Heart right ventricle (tissue), 16 donors: ENCODE measurements at places on chromosomes 11 and 22. TPM values are rescaled to one million over a fixed set of nuclear protein-coding genes. Genes with fewer than 3 reads are reported as not detected.
A peak's percentile ranks its signal among the peaks of the same experiment; 100 is the strongest.

- H3K27ac ChIP-seq: peak overlapping the region; percentile 4
- H3K4me1 ChIP-seq: peaks cover 13% of the 10 kb centered on the region
- no peaks in the 10 kb centered on the region for H3K27me3 ChIP-seq
- H3K36me3 ChIP-seq: no peaks in the 10 kb centered on the region
Observed at GRCh38 chr11:13104619-13105236, 95.6 kb downstream of the RASSF10 start.

The PATZ1 gene
- total RNA-seq: 16.5 TPM

The GPR83 gene
- total RNA-seq: not detected

GRCh38 chr22:19065929-19066328 is 56.3 kb downstream of the DGCR2 start:
- no peak for DNase-seq
- peaks cover 9% of the 10 kb centered on the region for H3K36me3 ChIP-seq
- no peak overlapping the region for H3K4me3 ChIP-seq
